CD4-positive, alpha-beta T cell treated with Interleukin-15 for 1 hour (primary cell): ENCODE measurements at places on chromosomes 16 and 17.

- DNase-seq: no peak
Measured at GRCh38 chr17:13702266-13702665, 100.5 kb upstream of the HS3ST3A1 start.

DNA sequence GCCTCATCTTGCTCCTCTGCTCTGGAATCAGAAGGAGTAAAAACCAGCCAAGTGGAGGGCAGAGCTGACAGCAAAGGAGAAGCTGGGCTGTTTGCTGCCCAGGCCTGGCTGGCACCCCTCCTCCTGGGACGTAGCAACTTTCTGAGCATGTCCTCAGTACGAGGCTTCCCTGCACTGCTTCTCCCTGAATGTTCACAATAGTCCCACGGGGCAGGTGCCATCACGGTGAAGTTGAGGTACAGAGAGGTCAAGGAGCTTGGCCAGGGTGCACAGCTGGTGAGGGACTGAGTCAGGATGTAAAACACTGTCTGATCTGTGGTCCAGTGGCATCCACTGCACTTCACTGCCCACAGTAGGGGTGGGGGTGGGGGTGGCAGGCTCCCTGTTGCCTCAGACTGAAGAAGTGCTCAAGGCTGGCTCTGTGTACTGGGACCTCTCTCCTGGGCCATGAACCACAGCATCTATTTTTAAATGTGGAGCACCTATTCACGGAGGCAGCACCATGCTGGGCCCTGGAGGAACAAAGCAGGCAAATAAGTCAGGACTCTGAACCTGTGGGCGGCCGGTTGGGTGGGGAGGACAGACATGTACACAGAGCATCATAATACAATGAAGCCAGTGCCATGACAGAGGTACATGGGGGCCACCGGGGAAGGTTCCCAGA is 369.5 kb downstream of the SEC14L1 start:
- DNase-seq: no peak

DNA sequence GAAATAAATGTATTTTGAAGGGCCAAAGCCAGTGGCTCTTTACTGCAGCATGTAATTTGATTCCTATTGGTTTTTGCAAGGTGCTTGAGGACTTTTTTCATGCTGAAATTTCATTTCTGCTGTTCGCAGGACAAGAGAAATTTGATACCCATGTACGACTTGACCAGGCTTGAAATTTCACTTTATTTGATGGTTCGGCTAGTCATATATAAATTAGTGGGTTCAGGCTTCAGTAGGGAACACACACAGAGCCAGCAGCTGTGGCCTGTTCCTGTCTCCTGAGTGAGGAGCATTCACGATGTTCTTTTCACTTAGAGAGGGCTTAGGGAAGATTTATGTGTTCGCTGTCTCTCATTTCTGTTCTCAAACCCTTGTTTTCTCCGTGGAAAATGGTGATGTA is 258.4 kb upstream of the CACNG5 start:
- no peak for DNase-seq

- DNase-seq: no peak
Measured at GRCh38 chr16:19911747-19912454, 27.3 kb upstream of the GPRC5B start.

GRCh38 chr16:88467541-88467944 is 14.5 kb downstream of the ZFPM1 start:
- DNase-seq: no peak

DNA sequence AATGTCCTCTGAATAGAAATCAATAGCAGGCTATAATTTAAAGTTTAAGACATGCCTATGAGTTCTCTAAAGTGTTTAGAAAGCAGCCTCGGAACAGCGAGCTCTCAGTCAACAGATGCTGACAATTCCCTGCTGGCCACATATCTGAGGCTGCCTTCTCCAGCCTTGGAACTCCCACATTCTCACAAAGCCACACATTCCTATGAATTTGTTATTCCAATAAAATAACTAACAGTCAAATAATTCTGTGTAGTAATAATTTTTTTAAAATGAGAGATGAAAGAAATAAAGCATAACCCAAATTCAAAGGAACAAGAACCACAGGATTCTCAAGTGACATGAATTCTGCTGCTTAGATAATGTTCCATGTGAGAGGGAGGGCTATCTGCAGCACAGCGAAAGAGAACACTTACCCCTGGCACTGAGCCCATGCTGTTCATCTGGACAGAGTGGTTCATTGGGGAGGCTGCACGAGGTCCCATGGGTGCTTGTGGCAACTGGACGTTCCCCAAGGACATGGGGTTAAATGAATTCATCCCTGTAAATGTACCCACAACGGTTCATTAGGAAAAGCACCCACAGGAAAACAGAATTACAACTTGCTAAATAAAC is 56.9 kb upstream of the TRAP1 start:
- DNase-seq: no peak

DNA sequence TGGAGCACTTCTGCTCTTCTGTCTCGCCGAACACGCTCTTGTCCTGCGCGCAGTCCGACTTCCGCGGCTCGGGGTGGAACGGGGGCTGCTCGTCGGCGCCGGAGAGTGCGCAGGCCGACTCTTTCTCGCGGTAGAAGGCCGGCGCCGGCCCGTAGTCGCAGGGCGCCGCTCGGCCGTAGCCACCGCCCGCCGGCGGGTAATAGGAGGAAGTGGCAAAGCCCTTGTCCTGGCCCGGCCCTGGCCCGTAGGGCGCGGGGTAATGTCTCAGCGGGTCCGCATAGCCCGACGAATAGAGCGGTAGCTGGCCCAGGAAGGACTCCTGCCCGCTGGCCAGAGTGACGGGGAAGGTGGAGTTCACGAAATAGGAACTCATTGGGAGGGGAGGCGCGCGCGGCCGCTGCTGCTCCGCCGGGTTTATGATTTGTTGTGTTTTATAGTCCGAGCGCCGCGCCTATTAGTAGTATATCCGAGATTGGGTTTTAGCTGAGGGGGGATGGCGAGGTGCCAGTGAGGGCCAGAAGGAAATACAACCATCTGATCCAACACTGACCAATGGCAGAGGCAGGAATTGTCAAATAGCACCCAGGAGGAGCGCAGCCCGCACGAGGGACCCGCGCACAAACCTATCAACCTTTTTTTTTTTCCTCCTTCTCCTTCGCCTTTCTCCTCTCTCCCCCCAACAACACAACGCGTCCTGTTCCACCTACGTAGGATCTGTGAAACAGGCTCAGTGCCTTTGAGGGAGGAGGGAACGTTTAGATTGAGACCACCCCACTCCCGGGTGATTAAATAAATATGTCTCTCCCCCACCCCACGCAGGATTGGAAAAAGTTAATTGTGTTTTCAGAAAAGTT is 4.4 kb upstream of the HOXB5 start:
- peak; percentile 40 for DNase-seq

GRCh38 chr16:31875112-31875803 is 1.7 kb downstream of the ZNF267 start:
- peak; percentile 33 for DNase-seq

- no peak for DNase-seq
Measured at GRCh38 chr16:17853958-17854357, 383.2 kb upstream of the XYLT1 start.

- DNase-seq: peak; percentile 24
Measured at GRCh38 chr17:66406701-66407644, 104.6 kb downstream of the PRKCA start.

DNA sequence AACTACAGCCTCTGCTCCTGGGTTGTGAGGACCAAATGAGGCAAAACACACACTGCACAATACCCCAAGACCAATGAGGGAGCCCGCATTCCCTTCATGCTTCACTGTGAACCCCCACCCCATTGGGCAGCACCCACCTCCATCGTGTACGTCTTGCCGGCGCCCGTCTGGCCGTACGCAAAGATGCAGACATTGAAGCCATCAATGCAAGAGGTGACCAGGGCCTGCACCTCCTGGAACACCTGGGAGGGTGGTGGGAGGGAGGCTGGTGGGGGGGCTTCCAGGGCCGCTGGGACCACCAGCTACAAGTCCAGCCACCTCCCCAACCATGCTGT is 28.4 kb downstream of the KATNB1 start:
- no peak for DNase-seq

GRCh38 chr17:13989138-13989537 is 80.2 kb upstream of the COX10 start:
- DNase-seq: no peak

GRCh38 chr17:80989586-80989913 is 2.1 kb upstream of the CHMP6 start:
- no peak for DNase-seq

- DNase-seq: peak; percentile 77
Measured at GRCh38 chr17:31318298-31318801, 3.1 kb downstream of the EVI2A start.

GRCh38 chr17:57705921-57706695 is 39.0 kb downstream of the CCDC182 start:
- DNase-seq: no peak

DNA sequence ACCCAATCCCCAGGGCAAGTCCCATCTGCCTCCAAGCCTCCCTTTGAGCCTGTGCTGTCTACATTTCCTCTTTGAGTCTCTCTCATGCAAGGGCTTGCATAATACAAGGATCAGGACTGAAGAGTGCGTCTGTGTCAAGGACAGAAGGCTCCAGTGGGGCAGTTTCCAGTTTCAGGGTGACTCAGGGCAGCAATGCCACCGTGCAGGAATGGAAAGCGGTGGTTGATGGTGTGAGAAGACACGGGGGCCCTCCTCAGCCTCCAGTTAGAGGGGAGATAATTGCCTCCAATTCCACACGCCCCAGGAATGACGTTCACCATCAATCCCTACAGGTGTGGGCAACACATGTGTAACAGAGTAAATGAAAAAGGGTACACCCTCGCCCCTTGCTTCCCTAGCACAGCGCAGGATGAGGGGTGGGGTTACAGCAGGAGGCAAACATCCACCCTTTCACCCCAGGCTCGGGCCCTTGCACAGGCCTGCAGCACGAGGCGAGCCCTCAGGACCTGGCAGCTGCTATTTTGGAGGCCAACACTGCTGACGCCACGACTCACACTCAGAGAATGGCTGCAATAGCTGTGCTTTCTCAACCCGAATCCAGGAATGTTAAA is 24.8 kb upstream of the SLC25A19 start:
- DNase-seq: peak; percentile 63

- no peak for DNase-seq
Measured at GRCh38 chr16:57348327-57348726, 10.3 kb upstream of the CCL22 start.

GRCh38 chr17:17422217-17422610 is 54.6 kb upstream of the MED9 start:
- DNase-seq: no peak

- DNase-seq: no peak
Measured at GRCh38 chr17:71905376-71906031, 215.3 kb upstream of the SOX9 start.

DNA sequence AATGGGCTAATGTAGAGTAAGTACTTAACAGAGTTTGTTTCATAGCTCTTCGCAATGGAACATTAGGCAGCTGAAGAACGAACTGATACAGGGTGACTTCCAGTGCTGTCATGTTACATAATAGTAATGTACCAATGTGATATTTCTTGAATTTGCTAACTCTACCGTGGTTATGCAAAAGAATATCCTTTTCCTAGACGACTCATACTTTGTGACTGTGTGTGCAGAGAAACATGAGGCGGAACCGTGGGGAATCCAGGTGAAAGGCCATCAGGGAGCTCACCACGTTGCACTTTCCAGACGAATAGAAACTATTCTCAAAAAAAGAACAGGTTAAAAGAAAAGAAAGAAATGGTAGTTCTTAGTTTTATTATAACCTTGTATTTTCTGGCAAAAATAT is 13.2 kb downstream of the NOB1 start:
- DNase-seq: no peak

- peak; percentile 70 for DNase-seq
Measured at GRCh38 chr16:27318392-27319256, 4.8 kb downstream of the IL4R start.

- DNase-seq: no peak
Measured at GRCh38 chr17:82565551-82565950, 46.0 kb downstream of the FOXK2 start.

- DNase-seq: no peak
Measured at GRCh38 chr17:65020284-65020683, 36.3 kb downstream of the GNA13 start.

DNA sequence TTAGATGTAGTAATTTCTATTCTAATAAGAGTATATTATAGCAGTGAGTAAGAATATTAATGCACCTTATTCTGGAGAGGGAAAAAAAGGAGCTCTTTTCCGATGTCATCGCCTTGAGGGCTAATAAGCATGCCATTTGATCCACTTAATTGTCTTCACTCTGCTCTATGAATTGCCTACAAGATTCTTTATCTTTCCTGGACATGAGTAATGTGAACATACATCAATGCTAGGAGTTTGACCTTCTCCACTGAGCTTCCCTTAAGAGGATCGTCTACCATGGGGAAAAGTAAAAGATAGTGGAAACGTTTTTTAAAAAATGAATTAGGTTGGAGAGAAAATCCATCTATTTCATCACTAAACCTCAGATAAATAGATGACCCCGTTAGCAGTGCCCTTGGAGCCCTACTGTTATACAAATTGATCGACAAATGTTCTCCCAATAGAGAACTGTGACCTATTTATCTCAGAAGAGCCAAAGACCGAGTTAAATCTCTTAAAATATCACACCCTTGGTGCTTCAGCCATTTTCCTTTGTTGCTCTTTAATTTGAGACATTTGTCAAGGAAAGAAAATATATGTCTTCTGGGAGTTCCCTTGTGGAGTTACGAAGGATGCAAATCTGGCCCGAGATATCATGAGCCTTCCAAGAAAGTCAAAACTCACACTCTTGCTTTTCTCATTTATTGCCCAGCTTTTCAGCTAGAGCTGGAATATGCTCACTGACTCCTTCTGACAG is 898.5 kb downstream of the KCNJ2 start:
- no peak for DNase-seq

DNA sequence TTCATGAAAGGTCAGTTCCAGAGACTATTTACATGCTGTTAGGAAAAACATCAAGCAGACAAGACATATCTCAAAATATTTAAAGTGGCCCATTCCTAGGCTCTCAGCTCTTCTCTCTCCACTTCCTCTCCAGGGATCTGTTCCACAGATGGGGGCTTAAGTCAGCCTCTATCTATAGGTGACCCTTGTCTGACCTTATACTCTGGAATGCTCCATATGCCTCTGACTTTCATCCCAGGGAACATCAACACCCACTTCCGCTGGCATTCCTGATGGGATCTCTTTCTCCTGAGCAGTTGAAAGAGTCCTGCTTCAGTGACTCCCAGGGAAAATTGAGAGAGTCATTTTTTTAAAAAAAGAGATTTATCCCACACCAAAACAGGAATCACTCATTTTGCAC is 11.5 kb upstream of the WIPI1 start:
- DNase-seq: no peak

GRCh38 chr16:85253084-85253941 is 141.0 kb upstream of the CIBAR2 start:
- DNase-seq: peak; percentile 35

GRCh38 chr16:57019746-57020145 is 30.4 kb downstream of the NLRC5 start:
- DNase-seq: no peak

GRCh38 chr16:68374246-68374805 is 63.5 kb downstream of the PRMT7 start:
- DNase-seq: no peak

- DNase-seq: no peak
Measured at GRCh38 chr17:6496116-6496481, 51.8 kb downstream of the PIMREG start.

DNA sequence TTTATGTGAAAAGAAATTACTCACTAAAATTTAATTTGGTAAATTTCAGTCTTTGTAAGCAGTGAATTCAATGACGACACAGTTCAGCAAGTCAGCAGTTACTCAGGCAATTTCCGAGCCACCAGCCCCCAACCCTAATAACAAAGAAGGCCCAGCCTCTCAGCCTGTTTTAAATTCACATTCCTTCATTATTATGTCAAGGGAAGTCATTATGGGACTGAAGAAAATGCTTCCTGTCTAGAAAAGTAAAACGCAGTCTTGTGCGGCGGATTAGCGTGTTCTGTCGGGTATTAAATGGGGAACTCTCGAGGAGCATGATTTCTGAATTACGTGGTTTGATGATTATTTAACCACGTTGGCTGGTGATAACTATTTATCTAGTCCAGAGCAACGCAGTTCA is 177.6 kb downstream of the AIPL1 start:
- no peak for DNase-seq
